ENCODE measurements at places on chromosomes 13 and 19.

DNA sequence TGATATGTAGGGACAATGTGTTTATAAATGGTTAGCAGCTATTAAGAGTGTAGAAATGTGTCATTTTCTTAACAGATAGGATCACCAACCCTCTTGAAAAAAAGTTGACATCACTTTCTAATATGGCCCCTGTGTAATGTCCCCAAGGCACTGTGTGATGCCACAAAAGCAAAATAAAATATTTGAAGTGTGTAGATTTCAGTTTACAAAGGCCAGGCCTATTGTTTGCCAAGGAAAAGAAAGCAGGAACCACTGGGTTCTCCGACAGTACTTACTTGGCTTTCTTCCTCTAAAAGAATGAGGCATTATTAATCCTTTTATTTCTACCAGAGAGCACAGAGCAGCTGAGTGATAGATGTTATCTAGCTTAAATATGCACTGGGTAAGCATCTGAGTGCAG lies 10.5 kb upstream of the GJA3 start:
- DNase-seq = no peak

- DNase-seq = no peak
Measured at GRCh38 chr19:18501351-18501750, 20.5 kb downstream of the ELL start.

- DNase-seq = no peak
Measured at GRCh38 chr19:5515737-5516136, 52.0 kb downstream of the TINCR start.

DNA sequence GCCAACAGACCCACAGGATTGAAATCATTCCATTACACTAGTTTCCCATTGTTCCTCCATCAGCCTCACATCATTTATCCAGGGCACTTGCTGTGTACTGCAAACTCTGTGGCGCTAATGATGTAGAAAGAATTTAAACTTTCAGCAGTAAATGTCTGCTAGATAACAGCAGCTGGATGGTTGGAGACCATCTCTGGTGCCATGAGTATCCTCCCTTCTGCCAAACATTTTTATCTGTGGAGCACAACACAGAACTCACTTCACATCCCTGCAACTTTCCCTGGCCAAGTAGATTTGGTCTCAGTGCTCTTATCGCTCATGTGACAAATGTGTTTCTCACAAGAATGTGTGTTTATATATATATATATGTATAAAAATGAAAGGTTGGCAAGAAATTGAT lies 481.9 kb downstream of the FGF9 start:
- no peak for DNase-seq

GRCh38 chr13:50979187-50979586 lies 69.6 kb downstream of the RNASEH2B start:
- no peak for DNase-seq

Measured in right renal pelvis (tissue), 4 donors.